ENCODE measurements at places on chromosomes 7 and 10.

DNA sequence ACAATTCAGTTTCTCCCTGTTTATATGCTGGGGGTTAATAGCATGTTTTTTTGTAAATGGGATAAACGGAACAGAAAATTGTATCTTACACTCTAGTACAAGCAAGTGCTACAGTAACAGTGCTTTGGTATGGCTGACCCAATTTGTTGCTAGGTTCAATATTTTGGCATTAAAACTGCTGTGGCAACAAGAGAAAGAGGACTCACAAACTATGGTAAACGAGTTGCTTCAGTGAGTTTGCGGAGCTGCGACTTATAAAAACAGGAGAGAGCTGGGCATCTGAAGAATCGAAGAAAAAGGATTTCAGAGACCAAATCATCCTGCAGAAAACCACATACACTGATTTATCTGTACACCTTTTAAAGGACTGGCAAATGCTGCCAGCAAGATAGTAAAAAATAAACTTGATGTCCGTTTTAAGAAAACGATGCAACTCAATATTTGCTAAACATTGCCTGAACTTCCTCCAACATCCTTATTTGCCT, 2.2 kb downstream of the GLUD1 start:
- DNase-seq = no peak

DNA sequence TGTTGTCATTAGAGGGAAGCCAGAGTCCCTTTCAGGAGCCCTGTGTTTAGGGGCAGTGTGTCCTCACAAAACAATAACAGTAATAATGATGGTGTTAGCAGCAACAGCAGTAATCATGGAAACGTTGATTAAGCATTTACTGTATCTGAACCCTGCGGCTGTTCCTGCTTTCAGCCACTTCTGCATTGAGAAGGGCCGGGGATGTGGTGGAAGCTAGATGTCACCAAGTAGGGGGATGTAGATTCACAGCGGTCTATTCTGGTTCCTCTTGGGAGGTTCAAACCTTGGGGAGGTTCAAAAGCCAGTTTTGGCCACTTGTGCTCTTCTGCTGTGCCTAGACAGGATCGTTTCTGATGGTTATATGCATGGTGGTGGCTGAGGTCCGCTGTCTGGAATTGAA, 44.8 kb downstream of the PRPF18 start:
- no peak for DNase-seq

DNA sequence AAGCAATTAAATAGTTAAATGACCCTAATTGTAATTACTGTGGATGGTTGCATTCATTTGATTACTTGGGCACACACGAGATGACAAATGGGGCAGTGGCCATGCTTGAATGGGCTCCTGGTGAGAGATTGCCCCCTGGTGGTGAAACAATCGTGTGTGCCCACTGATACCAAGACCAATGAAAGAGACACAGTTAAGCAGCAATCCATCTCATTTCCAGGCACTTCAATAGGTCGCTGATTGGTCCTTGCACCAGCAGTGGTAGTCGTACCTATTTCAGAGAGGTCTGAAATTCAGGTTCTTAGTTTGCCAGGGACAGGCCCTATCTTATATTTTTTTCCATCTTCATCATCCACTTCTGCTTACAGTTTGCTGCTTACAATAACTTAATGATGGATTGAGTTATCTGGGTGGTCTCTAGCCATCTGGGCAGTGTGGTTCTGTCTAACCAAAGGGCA, 8.3 kb downstream of the PCBD1 start:
- peak; percentile 67 for DNase-seq

DNA sequence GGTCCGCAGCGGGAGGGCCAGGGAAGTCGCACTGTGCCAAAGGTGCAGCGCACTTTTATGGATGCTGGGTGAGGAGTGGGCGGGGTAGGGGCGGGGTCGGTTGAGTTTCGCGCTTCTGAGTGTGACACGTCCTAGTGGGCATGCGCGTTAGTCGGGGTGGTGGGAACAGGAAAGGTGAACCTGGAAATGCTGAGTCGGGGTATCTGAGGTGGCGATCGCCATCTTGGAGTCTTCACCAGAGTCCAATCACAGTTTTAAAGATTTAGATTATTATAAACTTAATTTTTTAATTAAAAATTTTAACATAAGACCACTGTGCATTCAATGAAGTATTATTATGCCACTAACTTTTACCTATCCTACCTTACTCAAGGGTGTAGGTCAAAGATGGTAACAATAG, 45.7 kb downstream of the ZNF138 start:
- DNase-seq = peak; percentile 2

DNA sequence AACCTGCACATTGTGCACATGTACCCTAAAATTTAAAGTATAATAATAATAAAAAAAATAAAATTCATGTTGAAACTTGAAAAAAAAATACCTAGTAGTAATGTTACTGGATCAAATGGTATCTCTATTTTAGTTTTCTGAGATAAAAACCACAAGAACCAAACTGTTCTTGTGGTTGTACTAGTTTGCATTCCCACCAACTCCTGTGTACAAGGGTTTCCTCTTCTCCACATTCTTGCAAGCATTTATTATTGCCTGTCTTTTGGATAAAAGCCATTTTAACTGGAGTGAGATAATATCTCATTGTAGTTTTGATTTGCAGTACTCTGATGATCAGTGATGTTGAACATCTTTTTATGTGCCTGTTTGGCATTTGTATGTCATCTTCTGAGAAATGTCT, 177.7 kb downstream of the KIF20B start:
- no peak for DNase-seq

DNA sequence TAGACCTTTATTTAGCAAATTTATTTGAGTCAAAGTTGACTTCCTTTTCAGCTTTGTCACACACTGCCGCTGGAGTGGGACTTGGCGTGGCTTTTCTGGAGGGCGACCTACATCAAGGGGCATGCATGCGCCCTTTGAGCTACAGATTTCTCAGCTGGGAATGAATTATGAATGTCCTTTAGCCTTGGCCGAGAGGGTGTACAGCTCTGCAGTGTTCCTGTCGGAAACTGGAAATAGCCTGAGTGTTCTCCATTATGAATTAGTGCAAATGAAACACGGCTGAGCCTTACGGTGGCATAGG, 79.7 kb downstream of the GLRX3 start:
- DNase-seq = no peak
